ENCODE measurements at places on chromosomes 16 and 17. TPM values are rescaled to one million over a fixed set of nuclear protein-coding genes. Genes with fewer than 3 reads are reported as not detected.

HP gene
- not detected for total RNA-seq

TSPAN10 gene
- total RNA-seq, result 0.51 TPM

KREMEN2 gene
- not detected for total RNA-seq

- DNase-seq, result peak; percentile 17
Measured at GRCh38 chr16:397736-398332, 835 bp downstream of the NME4 start.

- no peak for DNase-seq
Measured at GRCh38 chr16:15526731-15527130, 92.3 kb downstream of the BMERB1 start.

DNA sequence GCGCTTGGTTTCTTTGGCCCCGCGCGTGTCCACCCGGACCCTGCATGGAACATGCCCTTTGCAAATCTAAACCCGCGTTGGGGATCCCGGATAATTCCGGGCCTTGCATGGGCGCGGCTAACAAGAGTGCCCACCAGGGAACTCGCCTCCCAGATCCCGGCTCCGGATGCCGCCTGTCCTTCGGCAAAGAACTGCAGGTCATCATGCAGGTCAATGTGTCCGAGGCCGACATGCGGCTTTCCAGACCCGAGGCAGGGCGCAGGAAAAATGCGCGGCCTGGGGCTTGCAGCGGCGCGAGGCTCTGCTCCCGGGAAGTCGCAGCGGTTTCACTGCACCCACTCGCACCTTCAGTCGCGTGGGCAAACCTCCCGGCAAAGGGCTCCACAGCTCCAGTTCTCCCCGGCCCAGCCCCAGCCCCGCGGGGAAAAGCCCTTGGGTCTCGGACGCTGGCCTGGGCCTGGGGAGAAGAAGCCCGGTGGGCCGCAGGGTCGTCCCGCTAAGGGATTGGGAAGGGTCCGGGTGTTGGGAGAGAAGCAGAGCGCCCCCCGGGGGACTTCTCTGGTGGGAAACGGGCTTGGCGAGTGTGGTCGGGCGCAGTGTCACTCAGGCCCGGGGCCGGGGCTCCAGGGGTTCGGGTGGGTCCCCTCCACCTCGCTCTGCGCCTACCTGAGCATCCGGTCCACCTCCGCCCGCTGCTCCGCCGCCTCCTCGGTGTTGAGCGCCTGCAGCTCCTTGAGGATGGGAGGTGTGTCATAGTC is 805 bp downstream of the HNF1B start:
- DNase-seq, result no peak

- no peak for DNase-seq
Measured at GRCh38 chr17:75773121-75773807, 8.3 kb upstream of the GALK1 start.

DNA sequence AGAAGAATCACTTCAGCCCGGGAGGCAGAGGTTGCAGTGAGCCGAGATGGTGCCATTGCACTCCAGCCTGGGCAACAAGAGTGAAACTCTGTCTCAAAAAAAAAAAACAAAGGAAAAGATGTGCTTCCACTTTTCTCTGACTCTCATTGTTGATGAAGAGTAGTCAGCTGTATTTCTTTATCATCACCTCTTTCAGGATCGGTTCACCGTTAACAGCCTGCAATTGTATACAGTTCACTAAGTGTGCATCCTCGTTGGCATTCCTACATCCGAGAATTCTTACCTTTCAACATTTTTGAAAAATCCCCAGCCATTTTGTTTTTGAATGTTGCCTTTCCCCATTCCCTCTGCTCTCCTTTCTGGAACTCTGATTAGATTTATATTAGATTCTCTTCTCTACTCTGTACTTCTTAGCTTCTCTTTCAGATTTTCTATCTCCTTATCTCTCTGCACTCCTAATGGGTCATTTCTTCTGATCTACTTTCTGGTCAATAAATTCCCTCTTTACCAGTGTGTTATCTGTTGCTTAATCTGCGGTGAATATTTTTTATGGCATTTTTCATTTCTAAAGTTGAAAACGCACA is 26.9 kb upstream of the ZC3H18 start:
- no peak for DNase-seq

DNA sequence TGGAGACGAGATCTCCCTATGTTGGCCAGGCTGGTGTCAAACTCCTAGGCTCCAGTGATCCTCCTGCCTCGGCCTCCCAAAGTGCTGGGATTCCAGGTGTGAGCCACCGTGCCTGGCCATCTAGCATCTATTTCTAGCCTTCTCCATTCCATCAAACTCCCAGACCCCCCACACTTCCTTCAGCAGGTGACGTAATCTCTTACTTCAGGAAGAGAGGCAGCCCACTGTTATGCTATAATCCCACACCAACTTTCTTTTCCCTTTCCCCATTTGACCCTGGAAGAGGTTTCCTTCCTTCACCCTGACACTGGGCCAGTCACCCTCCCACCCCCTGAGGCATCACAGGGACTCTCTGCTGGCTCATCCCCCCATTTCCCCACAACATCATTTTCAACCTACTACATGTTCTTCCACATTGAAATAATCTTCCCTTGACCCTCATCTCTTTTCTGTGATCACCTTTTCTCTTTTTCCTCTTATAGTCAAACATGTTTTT is 7.6 kb downstream of the ITGA2B start:
- DNase-seq, result no peak

- DNase-seq, result peak; percentile 60
Measured at GRCh38 chr17:77425791-77426641, 285.2 kb downstream of the SEC14L1 start.

GRCh38 chr17:19703106-19703827 is 13.1 kb downstream of the SLC47A2 start:
- DNase-seq, result no peak

DNA sequence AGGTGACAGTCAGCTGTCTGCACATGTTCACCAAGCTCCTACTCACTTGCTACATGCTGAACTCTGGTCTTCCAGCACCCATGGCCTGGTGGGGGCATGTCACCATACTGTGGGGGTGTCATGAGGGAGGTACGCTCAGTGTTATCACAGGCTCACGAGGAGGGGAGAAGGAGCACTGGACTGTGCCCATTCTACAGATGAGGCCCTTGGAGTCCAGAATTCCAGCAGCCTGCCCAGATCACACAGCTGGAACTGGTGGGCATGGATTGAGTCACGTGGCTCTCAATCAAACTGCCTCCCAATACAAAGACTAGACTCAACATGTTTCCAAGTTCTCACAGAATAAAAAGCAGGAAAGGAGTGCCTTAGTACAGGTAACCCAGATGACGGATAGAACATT is 10.7 kb downstream of the AXIN2 start:
- DNase-seq, result no peak

- no peak for DNase-seq
Measured at GRCh38 chr16:81938326-81939163, 72.7 kb downstream of the SDR42E1 start.

- DNase-seq, result no peak
Measured at GRCh38 chr17:79295307-79295706, 220.7 kb downstream of the ENGASE start.

- no peak for DNase-seq
Measured at GRCh38 chr16:15907863-15908478, 19.6 kb upstream of the CEP20 start.

DNA sequence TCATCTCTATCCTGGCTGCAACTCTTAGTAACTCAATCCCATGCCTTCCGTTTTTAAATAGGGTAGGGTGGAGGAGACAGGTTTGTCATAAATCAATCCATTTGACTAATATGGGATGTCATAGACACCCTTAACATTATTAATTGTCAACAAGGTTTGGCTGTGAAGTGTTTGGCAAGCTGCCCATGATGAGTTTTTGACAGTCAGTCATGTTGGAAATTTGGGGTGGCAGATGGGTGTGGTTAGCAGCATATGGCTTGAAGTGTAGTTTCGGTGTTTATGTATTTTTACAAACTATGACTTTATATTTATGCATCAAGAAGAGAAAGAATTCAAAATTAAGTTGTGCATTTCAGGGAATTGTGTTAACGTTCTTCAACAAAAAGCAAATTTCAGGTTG is 221.8 kb upstream of the CDH5 start:
- no peak for DNase-seq

DNA sequence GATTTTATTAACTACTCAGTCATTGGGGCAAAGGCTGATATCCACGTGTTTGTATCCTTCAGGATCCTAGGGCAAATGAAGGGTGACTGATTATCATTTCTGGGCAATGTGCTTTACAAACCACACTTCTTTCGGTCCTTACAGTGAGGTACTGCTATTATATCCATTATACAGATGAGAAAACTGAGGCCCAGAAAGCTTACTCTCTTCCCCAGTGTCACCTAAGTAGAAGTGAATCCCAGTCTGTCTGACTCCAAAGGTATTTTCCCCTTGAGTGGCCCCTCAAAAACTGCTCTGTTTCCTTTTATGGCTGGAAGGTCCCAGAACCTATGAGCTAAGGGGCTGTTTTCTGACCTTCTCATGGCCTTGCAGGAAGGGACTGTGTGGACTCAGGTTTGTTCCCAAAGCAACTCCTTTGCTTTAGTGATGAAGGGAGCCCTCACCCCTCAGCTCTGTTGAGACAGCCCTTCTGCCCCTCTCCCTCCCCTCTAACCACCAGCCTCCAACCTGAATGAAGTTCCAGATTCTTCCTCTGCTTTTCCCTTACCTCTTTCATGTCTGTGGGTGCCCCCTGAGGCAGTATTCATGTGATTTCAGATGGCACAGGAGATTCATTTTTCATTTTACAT is 27.4 kb upstream of the ADGRG1 start:
- DNase-seq, result no peak

DNA sequence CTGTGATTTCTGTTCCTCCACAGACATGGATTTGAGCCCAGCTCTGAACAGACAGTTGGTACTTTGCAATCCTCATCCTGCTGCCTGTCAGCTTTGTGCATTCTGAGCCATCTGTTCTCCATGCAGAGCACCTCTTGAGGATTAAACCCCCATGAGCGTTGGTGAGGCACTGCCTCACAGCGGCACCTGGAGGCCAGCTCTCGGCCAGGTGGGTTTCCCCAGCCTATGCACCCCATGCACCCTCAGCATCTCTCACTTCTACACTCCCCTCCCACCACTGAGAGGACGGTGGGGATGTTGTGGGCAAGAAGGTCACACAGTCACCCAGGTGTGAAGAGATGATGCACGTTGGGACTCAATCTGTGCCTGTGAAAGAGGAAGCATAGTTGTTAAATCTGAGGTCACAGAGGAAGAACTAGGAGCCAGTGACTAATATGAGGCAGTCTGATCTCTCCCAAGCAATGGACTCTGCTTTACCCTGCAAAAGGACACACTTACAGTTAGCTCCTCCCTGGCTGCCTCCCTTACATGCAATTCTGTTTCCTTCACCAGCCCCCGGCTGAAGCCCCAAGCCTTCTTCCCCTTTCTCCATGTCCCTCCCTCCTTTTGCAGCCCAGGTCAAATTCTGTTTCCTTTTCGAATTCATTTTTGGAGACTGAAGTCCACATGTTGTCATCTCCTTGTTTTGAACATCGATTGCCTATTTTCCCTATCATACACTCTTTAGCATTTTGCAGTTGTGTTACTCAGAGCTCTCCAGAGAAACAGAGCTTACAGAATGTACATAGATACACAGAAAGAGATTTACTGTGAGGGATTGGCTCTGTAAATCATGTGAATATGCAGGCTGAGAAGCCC is 58.5 kb downstream of the HS3ST3B1 start:
- DNase-seq, result no peak

- DNase-seq, result no peak
Measured at GRCh38 chr16:1895949-1896675, 22.1 kb downstream of the HS3ST6 start.

- DNase-seq, result peak; percentile 35
Measured at GRCh38 chr16:68417711-68418301, 30.5 kb downstream of the SMPD3 start.

- no peak for DNase-seq
Measured at GRCh38 chr17:2238432-2239169, 65.0 kb downstream of the SMG6 start.

DNA sequence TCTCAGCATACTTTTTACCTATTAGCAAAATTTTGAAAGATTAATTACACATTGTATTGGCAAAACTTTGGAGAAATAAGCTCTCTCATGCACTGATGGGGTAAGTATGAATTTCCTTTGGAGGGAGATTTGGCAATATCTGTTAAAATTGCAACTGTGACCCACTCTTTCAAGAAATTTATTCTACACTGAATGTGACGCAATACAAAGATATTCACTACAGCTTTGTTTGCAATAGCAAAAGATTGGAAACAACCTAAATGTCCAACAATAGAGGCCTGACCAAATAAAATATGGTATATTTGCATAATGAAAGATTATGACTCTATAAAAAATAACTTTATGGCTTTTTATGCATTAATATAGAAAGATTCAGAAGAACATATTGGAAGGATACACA is 363.5 kb downstream of the GRIN2A start:
- DNase-seq, result no peak

GRCh38 chr17:16507918-16508533 is 16.0 kb upstream of the LRRC75A start:
- DNase-seq, result no peak

All from dermis microvascular lymphatic vessel endothelial cell (primary cell).